ENCODE measurements at places on chromosomes 3 and 15.

DNA sequence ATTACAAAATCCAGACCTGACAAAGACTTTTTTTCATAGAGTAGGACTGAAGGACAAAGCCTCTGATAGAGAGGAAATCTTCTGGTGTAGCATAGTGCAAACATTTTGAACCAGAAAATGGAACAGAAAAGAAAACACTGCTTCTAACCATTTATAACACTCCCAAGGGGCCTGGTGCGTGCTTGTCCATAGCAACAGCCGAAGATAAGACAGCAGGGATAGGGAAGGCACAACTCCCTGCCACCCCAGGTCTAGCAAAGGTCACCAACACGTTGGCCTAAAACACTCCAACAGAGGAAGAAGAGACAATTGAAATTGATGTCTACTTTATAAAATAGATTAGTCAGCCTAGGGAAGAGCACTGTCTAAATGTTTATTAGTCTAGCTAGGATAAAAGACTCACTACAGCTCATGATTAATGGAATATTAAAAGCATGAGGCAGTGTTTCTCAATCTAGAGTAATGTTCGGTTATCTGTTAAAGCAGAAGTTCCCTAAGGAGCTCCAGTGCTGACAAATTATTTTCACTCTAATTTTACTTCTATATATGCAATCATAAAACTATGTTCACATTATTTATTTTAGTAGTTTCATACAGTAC is 145.2 kb downstream of the P3H2 start:
- no peak for DNase-seq

- DNase-seq, result no peak
Measured at GRCh38 chr15:68312701-68313204, 35.2 kb downstream of the FEM1B start.

DNA sequence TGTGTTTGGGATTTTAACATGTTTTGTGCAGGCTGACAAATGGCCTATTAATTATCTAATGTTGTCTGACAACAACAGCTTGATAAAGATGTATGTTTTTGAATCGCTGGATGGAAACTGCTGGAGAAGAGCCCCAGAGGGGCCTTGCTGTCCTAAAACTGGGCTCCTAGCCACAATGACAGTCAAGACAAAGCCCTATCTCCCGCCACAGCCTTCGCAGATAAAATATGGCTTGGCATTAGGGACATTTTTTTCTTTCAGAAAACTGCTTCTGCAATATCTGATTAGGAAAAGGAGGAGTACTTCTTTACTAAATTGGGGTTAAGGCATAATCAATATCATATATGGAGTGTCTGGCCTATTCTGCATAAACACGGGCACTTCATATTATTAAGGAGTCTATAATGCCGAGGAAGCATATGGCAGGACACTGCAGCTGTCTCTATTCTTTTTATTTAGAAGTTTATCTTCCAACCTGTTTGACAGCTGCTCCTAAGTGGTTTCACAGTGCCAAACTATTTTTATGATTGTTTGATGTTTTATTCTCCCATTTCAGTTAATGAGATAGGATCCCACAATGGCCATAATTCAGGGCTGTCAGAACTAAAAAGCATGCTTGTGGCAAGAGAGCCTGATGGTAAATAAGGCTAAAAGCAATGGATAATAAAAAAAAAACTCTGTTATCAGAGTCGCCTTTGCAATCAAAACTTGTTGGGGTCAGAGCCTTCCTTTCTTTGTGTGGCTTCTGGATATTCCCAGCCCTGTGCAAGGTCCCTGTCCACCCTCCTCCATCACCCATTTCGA is 210.1 kb downstream of the MECOM start:
- DNase-seq, result no peak

GRCh38 chr3:149919509-149919908 is 51.2 kb downstream of the PFN2 start:
- DNase-seq, result no peak

- DNase-seq, result no peak
Measured at GRCh38 chr3:51799879-51800749, 21.1 kb upstream of the IQCF6 start.

GRCh38 chr3:195823999-195824398 is 12.3 kb upstream of the MUC4 start:
- no peak for DNase-seq

- no peak for DNase-seq
Measured at GRCh38 chr15:67755264-67755663, 70.0 kb upstream of the SKOR1 start.

Measured in CD8-positive, alpha-beta T cell (primary cell).